ENCODE measurements at places on chromosomes 4 and X.

- no peak for DNase-seq
These were observed 582.4 kb upstream of the ADGRL3 start for GRCh38 chr4:60617731-60618130.

GRCh38 chrX:16100673-16101072 is 22.7 kb upstream of the GRPR start:
- no peak for DNase-seq

GRCh38 chrX:115284877-115285276 is 4.6 kb upstream of the LUZP4 start:
- no peak for DNase-seq

DNA sequence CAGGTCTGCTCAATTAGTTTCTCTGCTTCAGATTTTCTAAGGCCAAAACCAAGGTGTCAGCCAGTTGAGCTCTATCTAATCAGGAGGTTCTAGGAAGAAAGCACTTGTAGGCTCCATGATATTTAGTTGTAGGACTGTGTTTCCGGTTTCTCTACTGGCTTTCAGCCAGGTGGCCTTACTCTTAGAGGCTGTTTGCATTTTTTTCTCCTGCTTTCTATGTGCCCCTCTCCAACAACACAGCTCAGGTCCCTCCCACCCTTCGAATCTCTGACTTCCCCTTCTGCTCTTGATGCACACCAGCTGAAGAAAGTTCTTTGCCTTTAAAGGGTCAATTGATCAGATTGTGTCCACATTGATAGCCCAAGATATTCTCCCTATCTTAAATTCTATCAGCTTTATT is 245.2 kb downstream of the RAB28 start:
- DNase-seq = no peak

- DNase-seq = no peak
These were observed 14.5 kb downstream of the MAGEA9B start for GRCh38 chrX:149572743-149573142.

DNA sequence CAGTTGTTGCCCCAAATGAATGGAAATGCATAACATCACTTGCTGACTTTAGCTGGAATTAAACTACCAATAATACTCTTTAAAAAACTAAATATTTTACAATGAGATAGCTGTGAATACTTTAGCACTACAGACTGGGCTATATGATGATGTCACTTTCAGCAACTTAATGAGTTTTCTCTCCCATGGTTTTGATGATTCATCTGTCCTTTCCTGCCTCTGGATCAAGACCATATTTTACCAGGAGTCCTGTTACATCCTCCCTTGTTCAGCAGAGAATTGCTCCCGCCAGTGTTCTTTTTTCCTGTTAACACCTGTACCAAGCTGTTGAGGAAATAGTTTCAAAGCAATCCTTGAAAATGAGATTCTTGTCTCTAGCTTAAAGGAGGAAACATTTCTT is 543.0 kb downstream of the SPRY1 start:
- DNase-seq = peak; percentile 11

GRCh38 chr4:2791518-2792395 is 1.1 kb upstream of the SH3BP2 start:
- DNase-seq = no peak

DNA sequence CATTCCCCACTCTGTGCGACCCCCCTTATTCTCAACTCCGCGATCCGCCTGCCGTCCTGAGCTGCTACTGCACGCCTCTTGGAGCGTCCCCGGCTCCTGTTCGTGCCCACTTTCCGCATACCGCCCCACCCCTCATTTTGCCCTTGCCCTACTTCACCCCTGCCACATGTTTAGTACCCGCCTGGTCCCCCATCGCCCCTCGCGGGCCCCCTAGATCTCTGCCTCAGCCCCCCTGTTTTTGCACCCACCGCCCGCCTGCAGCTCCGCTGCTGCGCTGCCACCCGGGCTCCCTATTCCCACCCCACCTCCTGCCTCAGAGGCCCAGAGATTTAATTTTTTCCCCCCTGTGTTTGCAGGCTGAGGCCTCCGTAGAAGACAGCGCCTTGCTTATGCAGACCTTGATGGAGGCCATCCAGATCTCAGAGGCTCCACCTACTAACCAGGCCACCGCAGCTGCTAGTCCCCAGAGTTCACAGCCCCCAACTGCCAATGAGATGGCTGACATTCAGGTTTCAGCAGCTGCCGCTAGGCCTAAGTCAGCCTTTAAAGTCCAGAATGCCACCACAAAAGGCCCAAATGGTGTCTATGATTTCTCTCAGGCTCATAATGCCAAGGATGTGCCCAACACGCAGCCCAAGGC is 1.4 kb downstream of the MAGED1 start:
- DNase-seq = no peak

- no peak for DNase-seq
These were observed 417.4 kb downstream of the PACRGL start for GRCh38 chr4:21117541-21118180.

GRCh38 chr4:38255572-38255971 is 295.4 kb downstream of the PTTG2 start:
- no peak for DNase-seq

DNA sequence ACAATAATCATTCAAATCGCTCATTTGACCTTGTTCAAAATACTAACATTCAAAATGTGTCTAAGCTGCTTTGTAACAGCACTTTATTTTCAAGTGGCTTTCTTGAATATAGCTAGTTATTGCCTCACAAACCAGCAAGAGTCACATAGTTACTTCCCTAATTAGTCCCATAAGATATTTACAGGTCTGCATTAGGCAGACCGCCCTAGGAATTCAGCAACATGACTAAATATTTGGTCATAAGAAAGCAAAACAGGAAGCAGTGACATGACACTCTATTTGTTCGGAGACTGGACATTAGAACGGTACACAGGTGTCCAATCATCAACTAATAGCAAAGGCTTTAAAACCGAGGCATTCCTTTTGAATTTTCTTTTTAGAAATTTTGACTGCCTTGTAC is 262.0 kb downstream of the COL25A1 start:
- DNase-seq = no peak

DNA sequence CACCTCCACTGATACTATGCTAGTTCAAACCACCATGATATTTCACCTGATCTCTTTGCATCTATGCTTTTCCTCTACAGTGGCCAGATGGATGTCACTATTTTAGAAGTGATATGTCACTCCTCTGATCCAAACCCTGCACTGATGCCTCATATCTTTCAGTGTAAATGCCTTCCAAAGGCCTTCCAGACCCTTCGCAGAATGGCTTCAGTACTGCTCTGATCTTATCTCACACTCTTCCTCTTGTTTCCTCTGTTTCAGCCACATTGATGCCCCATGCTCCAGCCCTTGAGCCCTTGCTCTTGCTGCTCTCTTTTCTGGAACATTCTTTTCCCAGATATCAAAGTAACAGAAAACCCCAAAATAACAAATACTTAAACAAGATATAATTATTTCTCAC is 17.9 kb downstream of the MID1IP1 start:
- no peak for DNase-seq

DNA sequence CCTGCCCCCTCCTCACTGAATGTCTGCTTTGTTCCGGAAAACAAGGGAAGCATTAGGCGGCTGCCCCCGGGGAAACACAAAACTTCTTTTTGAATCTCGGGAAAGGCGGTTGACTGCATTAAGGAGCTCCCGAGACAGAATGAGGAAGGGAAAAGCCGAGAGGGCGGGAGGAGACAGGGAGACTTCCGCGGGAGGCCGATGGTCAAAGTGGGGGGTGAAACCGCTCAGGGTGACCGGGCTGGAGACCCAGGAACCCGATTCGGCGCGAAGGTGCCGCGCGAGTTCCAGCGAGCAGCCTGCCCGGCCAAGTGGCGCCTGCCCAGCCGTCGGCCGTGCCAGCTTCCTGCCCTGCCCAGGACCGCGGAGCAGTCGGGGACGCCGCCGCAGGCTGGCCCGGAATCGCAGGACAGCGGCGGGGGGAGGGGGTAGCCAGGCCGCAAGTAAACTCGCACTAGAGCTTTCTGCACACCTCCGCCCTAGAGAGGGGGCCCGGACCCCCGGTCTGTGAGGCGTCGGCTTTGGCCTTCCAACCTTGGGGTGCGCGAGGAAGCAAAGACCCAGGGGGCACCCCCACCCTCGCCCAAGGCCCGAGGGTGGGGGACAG is 55.1 kb upstream of the BCOR start:
- peak; percentile 66 for DNase-seq

DNA sequence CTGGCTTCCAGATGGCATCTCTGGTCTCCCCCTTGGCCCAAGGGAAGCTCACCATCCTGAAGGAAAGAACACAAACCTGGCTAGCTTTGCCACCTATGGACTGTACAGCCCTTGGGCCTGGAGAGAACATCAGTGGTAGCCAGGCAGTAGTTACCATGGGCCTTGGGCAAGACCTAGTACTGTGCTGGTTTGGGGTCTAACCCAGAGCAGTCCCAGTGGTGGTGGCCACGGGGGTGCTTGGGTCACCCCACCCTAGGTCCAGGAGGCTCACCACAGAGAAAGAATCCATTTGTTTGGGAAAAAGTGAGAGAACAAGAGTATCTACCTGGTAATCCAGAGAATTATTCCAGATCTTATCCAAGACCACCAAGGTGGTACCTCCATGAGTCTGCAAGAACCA is 290.7 kb upstream of the PPP1R2C start:
- DNase-seq = no peak

DNA sequence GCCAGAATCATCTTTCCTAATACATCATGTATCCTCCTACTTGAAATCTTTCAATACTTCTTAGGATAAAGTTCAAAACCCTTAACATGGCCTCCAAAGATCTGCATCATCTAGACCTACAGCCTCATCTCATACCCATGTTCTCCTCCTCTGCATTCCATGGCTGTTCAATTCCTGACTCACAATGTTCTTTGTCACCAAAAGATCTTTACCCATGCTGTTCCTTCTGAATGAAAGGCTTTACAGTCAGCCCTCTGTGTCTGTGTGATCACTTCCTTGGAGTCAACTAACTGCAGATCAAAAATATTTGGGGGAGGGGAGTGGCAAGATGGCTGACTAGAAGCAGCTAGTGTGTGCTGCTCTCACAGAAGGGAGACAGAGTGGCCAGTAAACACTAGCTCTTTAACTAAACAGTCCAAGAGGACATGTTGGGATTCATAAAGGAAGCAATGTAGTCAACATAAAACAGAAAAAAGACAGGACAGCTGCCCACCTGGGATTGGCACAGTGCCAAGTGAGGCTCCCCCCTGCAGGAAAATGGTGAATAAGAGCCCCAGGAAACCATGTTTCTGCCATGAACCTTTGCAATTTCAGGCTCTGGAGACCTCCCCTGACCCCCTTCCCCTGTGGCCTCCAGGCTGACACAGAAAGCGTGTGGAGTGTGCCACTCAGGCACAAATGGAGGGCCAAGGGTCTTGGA is 31.9 kb downstream of the CBR4 start:
- DNase-seq = peak; percentile 44

- DNase-seq = no peak
These were observed 273.5 kb upstream of the EDA2R start for GRCh38 chrX:66912417-66912816.

DNA sequence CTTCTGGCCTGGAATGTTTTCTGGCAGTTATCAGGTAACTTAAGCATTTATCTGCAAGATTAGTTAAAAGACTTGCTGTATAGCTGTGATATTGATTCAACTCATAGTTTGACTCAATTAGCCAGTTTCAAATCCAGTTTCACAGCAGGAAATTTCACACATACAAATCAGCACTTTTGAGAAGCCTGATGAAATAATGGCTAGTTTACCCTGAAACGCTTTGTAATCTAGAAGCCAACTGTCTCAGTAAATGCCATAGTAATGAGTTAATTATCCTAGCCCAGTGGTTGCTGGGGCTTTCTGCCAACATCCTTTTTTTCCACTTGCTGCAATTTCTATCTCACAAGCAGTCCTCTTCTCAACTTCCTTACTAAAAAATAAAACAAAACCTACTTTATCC is 53.1 kb downstream of the ARHGEF38 start:
- DNase-seq = peak; percentile 8

GRCh38 chr4:118898684-118899138 is 10.1 kb downstream of the SYNPO2 start:
- no peak for DNase-seq

DNA sequence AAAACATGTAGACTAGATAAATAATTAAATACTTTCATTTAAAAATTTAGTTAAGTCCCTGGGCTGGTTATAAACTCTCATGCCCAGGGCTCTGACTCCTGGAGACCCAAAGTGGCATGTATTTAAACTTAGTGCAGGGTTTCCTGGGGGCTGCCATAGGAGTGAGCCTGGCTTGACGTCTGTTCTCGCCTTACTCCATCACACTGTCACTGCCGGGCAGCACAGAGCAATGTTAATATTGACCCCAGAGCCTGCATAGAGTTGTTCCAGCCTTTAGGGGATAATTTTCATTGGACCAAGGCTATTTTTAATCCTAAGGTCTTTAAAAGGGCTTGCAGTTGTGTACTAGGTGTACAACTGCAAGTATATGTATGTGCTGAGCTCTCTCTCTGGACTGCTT is 31.2 kb downstream of the KIAA0232 start:
- DNase-seq = no peak

- DNase-seq = no peak
These were observed 33.4 kb downstream of the PJA1 start for GRCh38 chrX:69131886-69132285.

- DNase-seq = no peak
These were observed 129.8 kb downstream of the TBC1D19 start for GRCh38 chr4:26713563-26714151.

DNA sequence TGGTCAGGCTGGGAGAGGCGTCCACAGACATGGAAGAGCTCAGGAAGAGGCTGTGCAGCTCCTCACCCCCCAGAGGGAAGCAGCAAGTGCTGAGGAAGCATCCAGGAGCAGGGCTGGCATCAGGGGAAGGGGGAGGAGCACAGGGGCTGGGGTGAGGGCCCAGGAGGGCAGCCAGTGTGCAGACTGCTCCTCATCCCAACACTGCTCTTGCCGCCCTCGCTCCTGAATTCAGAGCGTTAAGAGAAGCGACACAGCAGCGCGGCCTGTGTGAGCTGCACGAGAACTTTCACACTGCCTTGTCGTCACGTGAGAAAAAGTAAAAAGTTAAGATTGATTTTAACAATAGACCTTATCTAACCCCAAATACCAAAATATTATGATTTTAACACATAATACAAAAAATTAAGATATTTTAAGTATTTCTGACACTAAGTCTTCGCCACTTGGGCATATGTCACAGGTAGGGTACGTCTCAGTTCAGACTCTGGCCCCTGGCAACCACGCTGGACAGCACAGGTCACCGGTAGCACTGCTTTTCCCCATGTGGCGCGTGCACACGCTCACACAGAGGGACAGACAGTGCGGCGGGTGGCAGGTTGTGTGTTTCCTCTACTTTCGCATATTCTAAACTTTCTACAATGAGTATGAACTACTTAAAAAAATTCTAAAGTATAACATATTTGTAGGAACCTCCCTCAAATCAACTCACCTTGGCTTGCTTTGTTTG is 19.7 kb downstream of the NOP14 start:
- DNase-seq = no peak
